Left kidney (tissue), 8 donors: ENCODE measurements at places on chromosomes 1 and 21. TPM values are rescaled to one million over a fixed set of nuclear protein-coding genes. Genes with fewer than 3 reads are reported as not detected.

Gene FAM72D
- polyA plus RNA-seq = 3.5 TPM

Gene ARHGEF16
- 17.6 TPM for polyA plus RNA-seq

Gene INSRR
- polyA plus RNA-seq = 1.8 TPM

Gene FABP3
- polyA plus RNA-seq = 79.3 TPM

Gene CNIH4
- 53.1 TPM for polyA plus RNA-seq

Gene CHIA
- not detected for polyA plus RNA-seq

Gene RPE65
- 0.22 TPM for polyA plus RNA-seq

Gene FALEC
- 0.83 TPM for polyA plus RNA-seq

Gene SPRR4
- polyA plus RNA-seq = not detected

DNA sequence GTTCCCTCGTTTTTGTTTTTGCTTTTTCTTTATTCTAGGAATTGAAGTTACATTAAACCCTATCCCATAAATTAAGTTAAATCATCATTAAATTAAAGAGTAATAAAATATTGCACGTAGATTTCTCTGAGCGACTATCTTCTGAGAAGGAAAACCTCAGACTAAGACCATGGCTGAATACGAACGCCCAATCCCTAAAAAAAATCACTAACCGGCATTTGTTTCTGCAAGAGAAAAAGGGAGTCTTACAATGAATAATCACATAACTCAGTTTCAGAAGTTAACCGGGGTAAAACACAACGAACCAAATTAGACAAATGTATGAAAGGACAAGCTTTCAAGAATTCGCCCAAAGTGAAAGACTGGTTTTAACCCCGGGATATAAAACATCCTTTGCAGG lies 1.3 kb downstream of the PIK3R3 start:
- DNase-seq = peak; percentile 34

DNA sequence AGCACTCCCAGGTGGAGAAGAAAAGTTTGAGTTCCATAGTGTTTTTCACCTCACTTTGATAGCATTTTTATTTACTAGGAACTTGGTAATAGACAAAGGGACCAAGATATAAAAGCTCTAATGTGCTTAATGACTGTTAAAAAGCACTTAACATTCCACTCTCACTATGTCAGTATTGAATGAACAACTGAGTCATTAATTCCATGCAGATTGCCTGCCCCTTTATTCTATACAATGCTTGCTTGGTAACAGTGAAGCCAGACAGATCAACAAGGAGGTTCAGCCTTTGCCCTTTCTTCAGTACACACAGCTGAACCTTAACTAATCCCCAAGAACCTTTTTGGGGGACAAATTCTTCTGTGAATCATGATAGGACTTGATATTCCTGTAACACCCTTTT lies 425.5 kb downstream of the NUF2 start:
- DNase-seq = no peak

DNA sequence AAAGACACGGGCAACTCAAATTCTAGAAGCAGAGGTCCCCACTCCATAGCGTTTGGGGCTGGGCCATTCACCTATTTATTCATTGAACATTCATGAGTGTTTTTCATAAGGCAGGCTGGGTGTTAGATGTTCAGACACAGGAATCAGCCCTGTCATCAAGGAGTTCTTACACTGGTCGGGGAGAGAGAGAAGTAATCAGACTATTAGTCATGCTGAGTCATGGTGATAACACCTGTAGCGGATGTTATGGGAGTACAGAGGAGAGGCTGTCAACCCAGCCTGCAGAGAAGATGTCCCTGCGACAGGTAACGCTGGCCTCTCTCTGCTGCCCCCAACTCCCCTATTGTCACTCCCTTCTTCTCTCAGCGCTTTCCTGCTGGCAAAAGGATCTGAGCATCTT lies 17.2 kb downstream of the LY9 start:
- DNase-seq = no peak

DNA sequence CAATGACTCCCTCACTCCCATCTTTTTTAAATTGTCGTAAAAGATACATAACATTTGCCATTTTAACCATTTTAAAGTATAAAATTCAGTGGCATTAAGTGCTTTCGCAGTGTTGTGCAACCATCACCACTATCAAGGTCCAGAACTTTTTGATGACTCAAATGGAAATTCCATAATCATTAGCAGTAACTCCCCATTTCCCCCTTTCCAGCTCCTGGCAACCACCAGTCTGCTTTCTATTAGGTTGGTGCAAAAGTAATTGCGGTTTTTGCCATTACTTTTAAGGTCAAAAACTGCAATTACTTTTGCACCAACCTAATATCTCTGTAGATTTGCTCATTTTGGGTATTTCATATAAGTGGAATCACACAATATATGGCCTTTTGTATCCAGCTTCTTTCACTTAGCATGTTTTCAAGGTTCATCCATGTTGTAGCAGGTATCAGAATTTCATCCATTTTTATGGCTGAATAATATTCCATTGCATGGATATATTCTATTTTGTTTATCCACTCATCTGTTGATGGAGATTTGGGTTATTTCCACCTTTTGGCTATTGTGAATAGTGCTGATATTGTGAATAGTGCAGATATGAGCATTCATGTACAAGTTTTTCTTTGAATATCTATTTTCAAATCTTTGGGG lies 159.7 kb downstream of the HIVEP3 start:
- DNase-seq = no peak

DNA sequence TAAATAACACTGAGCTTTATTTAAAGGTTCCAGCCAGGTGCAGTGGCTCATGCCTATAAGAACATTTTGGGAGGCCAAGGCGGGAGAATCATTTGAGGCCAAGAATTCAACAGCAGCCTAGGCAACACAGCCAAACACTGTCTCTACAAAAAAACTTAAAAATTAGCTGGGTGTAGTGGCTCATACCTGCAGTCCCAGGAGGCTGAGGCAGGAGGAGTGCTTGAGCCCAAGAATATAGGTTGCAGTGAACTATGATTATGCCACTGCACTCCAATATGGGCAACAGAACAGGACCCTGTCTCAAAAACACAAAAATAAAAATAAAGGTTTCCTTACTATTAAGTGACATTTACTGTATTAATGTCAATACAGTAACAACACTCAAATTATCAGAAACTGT lies 2.1 kb downstream of the TAF12 start:
- no peak for DNase-seq

GRCh38 chr21:39796466-39796865 lies 51.5 kb downstream of the IGSF5 start:
- DNase-seq = no peak

DNA sequence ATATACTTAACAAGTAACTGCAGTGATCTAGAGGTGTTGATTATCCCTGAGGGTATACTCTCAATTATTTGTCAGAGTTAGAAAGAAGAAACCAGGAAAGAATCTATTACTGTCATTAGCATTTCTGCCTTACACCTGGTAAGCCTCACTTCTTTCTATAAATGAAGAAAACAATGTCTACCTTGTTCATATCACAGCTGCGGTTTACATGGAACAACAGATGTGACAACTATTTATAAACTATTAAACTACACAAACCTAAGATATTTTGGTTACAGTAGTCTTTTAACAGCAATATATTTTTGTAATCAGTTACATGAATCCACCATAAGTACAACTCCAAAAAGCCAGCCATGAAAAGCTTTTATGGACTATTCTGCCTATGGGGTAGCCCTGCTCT lies 40.7 kb downstream of the GON4L start:
- no peak for DNase-seq

- no peak for DNase-seq
Observed at GRCh38 chr1:22142315-22143064, 407 bp downstream of the WNT4 start.
